ELF-1 (cell line): ENCODE measurements at places on chromosomes 3 and 15.

DNA sequence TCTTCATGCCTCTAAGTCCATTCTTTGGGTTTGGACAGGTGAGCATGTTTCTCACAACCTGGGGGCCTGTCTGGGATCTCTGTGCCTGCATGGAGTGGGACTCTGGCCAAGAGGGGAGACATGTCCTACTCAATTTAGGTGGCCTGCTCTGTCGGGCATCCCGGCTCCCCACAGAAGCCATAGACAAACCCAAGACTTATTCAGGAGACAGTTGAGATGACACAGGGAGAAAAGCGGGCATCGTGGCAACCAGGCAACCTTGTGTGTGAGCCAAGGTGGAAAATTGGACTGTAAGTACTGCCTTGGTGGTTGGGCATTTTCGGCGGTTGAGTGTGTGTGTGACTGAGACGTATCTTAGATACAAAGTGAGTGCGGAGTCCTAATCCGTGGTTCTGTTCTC is 40.5 kb downstream of the PPCDC start:
- no peak for DNase-seq

DNA sequence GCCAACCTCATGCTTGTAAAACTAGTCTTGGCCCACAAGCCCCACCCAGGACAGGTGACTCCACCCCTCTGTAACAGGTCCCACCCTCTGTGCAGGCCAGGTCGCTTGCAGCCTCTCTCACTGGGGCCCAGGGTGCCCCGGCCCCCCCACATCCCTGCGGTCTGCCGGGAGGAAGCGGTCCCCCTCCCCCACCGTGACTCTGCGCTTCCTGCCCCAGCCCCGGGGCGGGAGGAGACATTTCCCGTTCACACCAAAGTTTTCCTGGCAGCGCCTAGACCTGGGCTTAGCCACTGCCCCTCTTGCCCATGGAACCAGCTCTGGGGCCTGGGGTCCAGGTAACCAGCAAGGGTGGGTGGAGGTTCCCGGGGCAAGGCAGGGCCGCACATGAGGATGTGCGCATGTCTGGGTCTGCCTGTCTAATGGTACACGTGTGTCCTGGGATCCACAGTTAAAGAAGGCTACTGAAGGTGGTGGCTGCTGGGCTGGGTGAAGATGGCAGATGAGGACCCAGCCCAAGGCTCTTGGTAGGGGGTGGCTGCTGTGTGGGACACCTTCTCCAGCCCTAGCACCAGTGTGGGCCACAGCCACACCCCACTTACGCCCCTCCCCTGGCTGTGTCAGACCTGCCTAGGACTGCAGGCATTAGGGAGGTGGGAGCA is 8.4 kb downstream of the NBEAL2 start:
- peak; percentile 77 for DNase-seq

- no peak for DNase-seq
Measured at GRCh38 chr3:69521286-69521685, 135.4 kb upstream of the FRMD4B start.

DNA sequence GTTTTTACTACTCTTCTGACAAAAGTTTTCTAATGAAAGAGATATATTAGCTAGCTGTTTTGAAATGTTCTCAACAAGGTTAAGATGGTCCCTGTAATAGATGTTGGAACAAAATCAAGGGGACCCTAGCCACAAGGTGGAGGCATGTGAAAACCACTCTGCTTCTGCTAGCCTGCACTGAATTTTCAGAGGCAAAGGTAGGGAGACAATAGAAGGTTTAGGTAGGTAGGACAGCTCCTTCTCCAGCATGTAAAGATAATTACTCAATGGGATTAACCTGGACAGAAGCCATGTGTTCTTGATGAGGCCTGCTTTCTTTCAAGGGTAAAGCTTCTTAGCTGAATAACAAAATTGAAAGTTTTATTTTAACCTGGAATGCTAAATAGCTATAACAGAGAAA is 333.5 kb downstream of the LSAMP start:
- no peak for DNase-seq

GRCh38 chr3:150738688-150739087 is 24.3 kb downstream of the SIAH2 start:
- no peak for DNase-seq

- DNase-seq = no peak
Measured at GRCh38 chr3:135215516-135215915, 420.5 kb downstream of the EPHB1 start.

DNA sequence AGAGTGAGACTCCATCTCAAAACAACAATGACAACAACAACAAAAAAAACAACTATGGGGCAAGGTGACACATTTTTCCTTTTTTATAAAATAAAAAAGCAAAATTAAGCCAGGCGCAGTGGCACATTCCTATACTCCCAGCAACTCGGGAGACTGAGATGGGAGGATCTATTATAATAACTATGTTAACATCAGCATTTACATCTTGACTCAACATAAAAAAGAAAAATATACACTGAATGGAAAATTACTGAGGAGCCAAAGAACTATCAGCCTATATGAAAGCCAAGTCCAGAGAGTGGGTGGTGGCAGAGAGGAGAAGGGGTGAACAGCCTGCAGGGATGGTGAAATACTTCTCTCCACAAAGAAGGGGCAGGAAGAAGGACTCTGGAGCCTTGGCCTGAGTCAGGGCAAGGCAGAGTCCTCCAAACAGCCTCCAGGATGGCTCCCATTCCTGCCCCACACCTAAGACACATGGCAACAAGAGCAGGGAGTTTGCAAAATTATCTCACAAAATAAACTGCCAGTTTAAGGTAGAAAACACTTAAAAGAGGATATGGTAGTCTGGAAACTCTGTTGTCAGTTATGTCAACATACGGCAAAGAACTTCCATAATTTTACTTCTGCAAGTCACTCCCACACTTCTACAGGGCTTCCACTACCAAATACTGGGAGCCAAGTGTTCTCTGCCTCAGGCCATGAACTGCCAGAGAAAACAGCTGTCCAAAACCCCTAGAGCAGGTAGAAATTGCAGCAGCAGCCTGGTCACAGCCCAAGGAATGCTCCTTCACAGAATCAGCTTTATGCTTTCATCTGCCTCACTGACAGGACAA is 25.9 kb downstream of the HSPBAP1 start:
- DNase-seq = peak; percentile 66

DNA sequence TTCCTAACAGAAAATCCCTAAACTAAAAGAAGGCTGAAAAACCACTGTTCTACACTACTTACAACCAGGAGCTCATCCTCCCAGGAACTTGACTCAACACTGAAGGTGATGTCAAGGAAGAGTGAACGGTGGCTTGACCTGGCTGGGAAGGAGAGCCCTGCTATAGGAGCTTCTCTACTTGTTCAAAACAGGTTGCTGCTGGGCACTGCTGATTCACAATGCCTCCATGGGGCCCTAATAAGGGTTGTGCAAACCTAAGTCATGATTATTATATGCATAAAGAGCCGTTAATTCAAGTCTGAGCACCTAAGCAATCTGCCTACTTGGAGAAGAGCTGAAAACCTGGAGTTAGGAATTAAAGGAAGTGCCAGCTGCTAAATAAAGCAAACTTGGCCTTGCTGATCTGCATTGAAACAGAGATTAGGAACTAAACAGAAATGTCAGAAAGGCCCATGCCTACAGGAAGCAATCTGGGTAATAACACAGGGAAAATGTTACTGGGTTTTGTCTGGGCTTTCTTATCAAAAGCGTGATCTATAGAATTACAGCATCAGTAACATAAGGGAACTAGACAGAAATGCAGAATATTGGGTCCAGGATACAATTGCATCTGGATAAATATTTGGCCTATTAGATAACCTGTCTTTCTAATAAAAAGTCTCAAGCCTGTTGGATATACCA is 243.2 kb downstream of the NEK10 start:
- no peak for DNase-seq

- DNase-seq = no peak
Measured at GRCh38 chr15:68028888-68029207, 25.3 kb upstream of the PIAS1 start.
